Hair follicular keratinocyte (primary cell): ENCODE measurements at places on chromosomes 7 and 10. TPM values are rescaled to one million over a fixed set of nuclear protein-coding genes. Genes with fewer than 3 reads are reported as not detected.

The ZCCHC24 gene
- 1.0 and 1.5 TPM in 2 replicates for total RNA-seq

The SEMA3A gene
- 1.0 TPM in 1 of 2 replicates, not detected in the other for total RNA-seq

The HMX2 gene
- total RNA-seq = not detected in 2 replicates

The CNPY1 gene
- total RNA-seq = not detected in 2 replicates

The FZD8 gene
- 16.9 and 26.0 TPM in 2 replicates for total RNA-seq

The ACTL6B gene
- total RNA-seq = not detected in 2 replicates

The HECW1 gene
- 0.04 TPM in 1 of 2 replicates, not detected in the other for total RNA-seq

The POM121C gene
- total RNA-seq = 7.7 and 8.1 TPM in 2 replicates

The LIPK gene
- total RNA-seq = not detected in 2 replicates

The C10orf62 gene
- not detected in 2 replicates for total RNA-seq

The RADIL gene
- not detected in 2 replicates for total RNA-seq

The LRIT1 gene
- not detected in 2 replicates for total RNA-seq

The GDF10 gene
- not detected in 2 replicates for total RNA-seq

The ABCB4 gene
- not detected in 2 replicates for total RNA-seq

The CHAT gene
- total RNA-seq = not detected in 2 replicates
